ENCODE measurements at places on chromosomes 3 and 15.

- DNase-seq, result peak; percentile 97
Observed at GRCh38 chr15:86624261-86625036, 544.8 kb downstream of the AGBL1 start.

DNA sequence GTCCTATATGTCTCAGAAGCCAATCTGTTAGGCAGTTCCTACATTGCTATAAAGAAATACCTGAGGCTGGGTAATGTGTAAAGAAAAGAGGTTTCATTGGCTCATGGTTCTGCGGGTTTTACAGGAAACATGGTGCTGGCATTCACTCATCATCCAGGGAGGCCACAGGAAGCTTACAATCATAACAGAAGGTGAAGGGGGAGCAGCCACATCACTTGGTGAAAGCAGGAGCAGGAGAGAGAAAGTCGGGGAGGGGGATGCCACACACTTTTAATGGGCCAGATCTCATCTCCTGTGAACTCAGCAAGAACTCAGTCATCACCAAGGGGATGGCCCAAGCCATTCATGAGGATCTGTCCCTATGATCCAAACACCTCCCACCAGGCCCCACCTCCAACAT is 9.1 kb downstream of the SLC49A4 start:
- no peak for DNase-seq

- no peak for DNase-seq
Observed at GRCh38 chr3:60651799-60652198, 599.5 kb downstream of the FHIT start.

GRCh38 chr3:149751551-149751950 is 738 bp downstream of the COMMD2 start:
- DNase-seq, result no peak

Measured in SW 1271 (cell line).